Urinary bladder (tissue), 4 donors: ENCODE measurements at places on chromosomes 2 and 18. TPM values are rescaled to one million over a fixed set of nuclear protein-coding genes. Genes with fewer than 3 reads are reported as not detected.

CRYBA2 gene
- polyA plus RNA-seq, result not detected

SP140L gene
- polyA plus RNA-seq, result 10.4 TPM

NLRC4 gene
- polyA plus RNA-seq, result 0.67 TPM

KYNU gene
- polyA plus RNA-seq, result 2.3 TPM

RNF144A gene
- polyA plus RNA-seq, result 4.3 TPM
